ENCODE measurements at places on chromosomes 1 and 21. TPM values are rescaled to one million over a fixed set of nuclear protein-coding genes. Genes with fewer than 3 reads are reported as not detected.
A peak's percentile ranks its signal among the peaks of the same experiment; 100 is the strongest.

TMEM52 gene
- total RNA-seq: 27.5 TPM

DPM3 gene
- total RNA-seq: 113 TPM

TMPRSS15 gene
- not detected for total RNA-seq

S100A7 gene
- not detected for total RNA-seq

PPFIA4 gene
- 10.8 TPM for total RNA-seq

RHCE gene
- total RNA-seq: 0.64 TPM

ZNF678 gene
- total RNA-seq: 6.1 TPM

- H3K4me3 ChIP-seq: no peak overlapping the region
- peaks cover 5% of the 10 kb centered on the region for H3K4me1 ChIP-seq
- no peak for DNase-seq
- no peaks in the 10 kb centered on the region for H3K36me3 ChIP-seq
- no peaks in the 10 kb centered on the region for H3K27me3 ChIP-seq
Measured at GRCh38 chr1:110155878-110156522, 5.7 kb downstream of the SLC6A17 start.

DNA sequence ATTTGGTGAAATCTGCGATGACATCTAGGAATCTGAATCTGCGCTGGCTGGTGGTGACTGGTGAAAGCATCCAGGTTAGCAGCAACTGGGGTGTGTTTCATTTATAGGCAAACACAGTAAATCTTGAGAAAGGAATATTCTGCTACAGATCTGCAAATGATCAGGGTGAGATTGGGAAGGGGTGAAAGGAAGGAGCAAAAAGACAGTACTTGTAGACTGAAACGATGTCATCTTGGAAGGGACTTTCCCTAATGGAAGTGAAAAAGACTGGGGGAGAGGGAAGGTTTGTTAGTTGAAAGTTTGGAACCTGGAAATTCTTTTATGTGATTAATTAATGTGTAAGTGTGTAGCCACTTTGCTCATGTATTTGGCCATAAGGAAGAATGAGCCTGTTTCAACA is 228.3 kb downstream of the FMN2 start:
- DNase-seq: no peak
- H3K4me1 ChIP-seq: no peaks in the 10 kb centered on the region
- no peaks in the 10 kb centered on the region for H3K36me3 ChIP-seq
- no peaks in the 10 kb centered on the region for H3K27me3 ChIP-seq
- H3K4me3 ChIP-seq: no peak overlapping the region
- no peak overlapping the region for H3K27ac ChIP-seq

- no peak overlapping the region for H3K4me3 ChIP-seq
- no peak overlapping the region for H3K27ac ChIP-seq
- DNase-seq: no peak
- no peaks in the 10 kb centered on the region for H3K36me3 ChIP-seq
Measured at GRCh38 chr1:110258734-110259133, 48.6 kb downstream of the KCNC4 start.

DNA sequence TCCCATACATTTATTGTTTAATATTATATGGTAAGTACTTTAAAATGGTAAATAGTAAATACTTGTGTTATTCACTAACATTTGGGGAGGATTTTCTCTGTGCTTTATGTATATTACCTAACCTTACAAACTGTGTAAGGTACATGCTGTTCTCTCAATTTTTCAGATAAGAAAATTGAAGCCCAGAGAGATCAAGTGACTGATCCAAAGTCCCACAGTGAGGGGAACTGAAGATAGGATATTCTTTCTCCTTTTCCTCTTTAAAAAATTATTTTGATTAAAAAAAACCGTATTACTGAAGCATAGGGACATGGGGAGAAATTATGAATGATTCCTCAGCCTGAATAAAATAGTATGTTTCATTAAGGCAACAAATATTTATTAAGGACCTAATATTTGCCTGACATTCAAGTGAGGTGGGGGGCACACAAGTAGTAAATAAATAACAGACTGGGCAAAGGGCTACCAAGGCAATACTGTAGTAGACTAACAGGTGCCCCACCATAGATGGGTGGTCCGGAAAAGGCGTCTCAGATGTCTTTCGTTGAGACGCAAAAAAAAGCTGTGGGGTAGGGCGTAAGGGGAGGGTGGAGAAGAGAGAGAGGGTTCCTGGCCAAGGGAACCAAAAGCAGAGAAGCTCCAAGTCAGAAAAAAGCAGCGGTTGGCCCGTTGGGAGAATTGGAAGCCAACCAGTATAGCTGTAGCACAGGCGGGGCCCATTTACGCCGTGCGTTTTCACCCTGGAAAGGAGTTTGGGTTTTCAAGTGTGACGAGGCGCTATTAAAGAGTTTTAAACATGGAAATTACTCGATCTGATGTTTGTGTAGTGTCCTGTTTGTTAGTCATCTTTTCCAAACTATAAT is 944 bp upstream of the AGO3 start:
- H3K27ac ChIP-seq: peak overlapping the region; percentile 99
- peak overlapping the region; percentile 100 for H3K4me3 ChIP-seq
- peak; percentile 26 for DNase-seq
- peaks cover 14% of the 10 kb centered on the region for H3K4me1 ChIP-seq

DNA sequence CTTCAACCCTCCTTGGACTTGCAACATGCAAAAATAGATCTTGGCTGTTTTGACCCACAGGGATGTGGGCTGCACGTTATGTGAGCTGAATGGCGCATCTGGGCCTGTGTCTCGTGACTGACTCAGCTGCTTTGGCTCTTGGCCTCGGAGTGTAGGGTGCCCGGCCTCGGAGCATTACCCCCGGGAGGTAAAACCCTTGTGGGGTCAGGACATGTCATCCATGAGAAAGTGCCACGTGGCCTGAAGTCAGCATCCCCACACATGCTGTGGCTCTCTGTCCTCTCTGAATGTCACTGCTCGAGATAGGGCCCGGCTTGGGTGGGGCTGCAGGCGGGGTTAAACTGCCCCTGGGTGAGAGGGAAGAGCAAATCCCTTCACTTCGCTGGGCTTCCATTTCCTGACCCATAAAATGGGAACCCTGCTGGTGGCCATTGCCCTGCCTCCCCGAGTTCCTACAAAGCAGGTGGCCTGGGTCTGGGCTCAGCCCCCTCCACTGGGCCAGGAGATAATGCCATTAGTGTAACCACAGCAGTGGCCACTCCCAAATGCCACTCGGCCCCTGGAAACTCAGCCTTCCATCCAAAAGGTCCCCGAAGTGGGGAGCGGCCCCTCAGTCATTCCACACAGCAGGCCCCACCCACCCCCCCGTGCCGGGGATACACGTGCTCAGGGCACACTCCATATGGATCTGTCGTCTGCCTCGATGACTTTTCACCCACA is 22.8 kb upstream of the TSPEAR start:
- H3K36me3 ChIP-seq: no peaks in the 10 kb centered on the region
- H3K4me3 ChIP-seq: no peak overlapping the region
- no peak for DNase-seq
- no peaks in the 10 kb centered on the region for H3K4me1 ChIP-seq
- H3K27me3 ChIP-seq: no peaks in the 10 kb centered on the region
- no peak overlapping the region for H3K27ac ChIP-seq

GRCh38 chr1:241600496-241600901 is 39.7 kb downstream of the CHML start:
- H3K36me3 ChIP-seq: no peaks in the 10 kb centered on the region
- H3K4me3 ChIP-seq: no peak overlapping the region
- no peaks in the 10 kb centered on the region for H3K27me3 ChIP-seq
- no peak overlapping the region for H3K27ac ChIP-seq

- no peak within 1 kb of the TSS for H3K4me3 ChIP-seq
- peaks cover 91% of the 10 kb centered on the region for H3K4me1 ChIP-seq
- H3K27ac ChIP-seq: no peak within 1 kb of the TSS
- no peaks in the 10 kb centered on the region for H3K36me3 ChIP-seq
- no peak for DNase-seq
Measured at GRCh38 chr1:203175237-203175826, at the start of gene MYBPH. Gene MYBPH, minus strand, starts transcription at chr1:203175826. Its CDS starts 71 bp downstream, at chr1:203175755.

GRCh38 chr1:197342044-197342565 is 74.1 kb downstream of the CRB1 start:
- H3K4me3 ChIP-seq: no peak overlapping the region
- no peak for DNase-seq
- no peaks in the 10 kb centered on the region for H3K4me1 ChIP-seq
- no peaks in the 10 kb centered on the region for H3K36me3 ChIP-seq
- no peaks in the 10 kb centered on the region for H3K27me3 ChIP-seq

DNA sequence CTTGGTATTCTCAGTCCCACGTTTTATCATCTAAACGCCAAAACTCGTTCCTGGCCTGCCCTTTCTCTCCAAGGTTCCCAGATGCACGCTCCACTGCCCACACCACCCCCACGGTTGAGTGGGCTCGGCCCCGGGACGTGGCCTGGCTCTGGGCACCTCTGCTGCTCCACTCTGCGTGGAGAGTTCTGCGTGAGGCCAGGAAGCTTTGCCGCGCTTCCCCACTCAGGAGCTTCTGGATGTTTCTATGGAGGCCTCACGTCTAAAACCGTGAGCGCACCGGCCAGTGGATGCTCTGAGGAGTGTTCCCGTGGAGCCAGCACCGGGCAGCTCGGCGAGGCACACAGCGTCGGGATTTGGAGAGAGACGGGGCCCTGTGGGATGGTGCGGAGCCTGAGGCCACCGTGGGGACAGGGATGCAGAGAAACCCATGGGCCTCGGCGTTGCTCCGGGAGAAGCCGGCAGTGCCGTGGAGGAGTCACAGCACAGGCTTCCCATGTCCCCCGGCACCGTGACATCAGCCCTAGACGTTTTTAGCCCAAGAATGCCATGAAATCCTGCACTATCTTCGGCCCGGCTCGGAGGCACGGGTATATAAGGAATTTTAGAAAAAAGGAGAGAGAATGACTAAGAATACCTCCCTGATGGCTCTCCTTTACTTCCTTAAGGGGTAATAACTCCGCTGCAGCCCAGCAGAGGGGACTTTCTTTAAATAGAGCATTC is 125.9 kb downstream of the PRDM16 start:
- H3K27ac ChIP-seq: no peak overlapping the region
- H3K4me1 ChIP-seq: peaks cover 6% of the 10 kb centered on the region
- no peak for DNase-seq
- no peaks in the 10 kb centered on the region for H3K36me3 ChIP-seq
- H3K27me3 ChIP-seq: no peaks in the 10 kb centered on the region
- no peak overlapping the region for H3K4me3 ChIP-seq

All from HCT116 (cell line).